ENCODE measurements at places on chromosomes 5 and 9. TPM values are rescaled to one million over a fixed set of nuclear protein-coding genes. Genes with fewer than 3 reads are reported as not detected.

DNA sequence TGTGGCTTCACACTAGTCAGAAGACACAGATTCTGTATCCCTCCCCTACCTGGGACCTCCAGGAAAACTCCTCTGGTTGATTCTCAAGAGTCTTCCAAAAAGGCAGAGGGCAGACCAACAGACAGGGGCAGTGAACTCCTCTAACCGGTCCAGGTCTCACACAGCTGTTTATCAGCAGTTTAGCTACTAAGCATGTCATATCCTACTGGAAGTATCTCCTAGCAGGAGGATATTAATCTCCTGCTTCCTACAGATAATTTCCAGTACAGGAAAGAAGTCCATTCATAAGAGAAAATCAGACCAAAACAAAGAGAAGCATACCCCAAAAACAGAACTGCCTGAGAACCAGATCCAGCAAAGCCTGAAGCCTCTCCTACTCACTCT is 64.3 kb downstream of the DTWD2 start:
- H3K4me1 ChIP-seq, result peaks cover under 1% of the 10 kb centered on the region
- H3K36me3 ChIP-seq, result peaks cover 74% of the 10 kb centered on the region
- H3K4me3 ChIP-seq, result no peak overlapping the region

- no peak for DNase-seq
- no peak overlapping the region for H3K4me3 ChIP-seq
- no peak overlapping the region for H3K27ac ChIP-seq
- H3K27me3 ChIP-seq, result no peaks in the 10 kb centered on the region
- H3K4me1 ChIP-seq, result no peaks in the 10 kb centered on the region
Measured at GRCh38 chr5:133895979-133896845, 72.2 kb downstream of the C5orf15 start.

- DNase-seq, result no peak
- no peak overlapping the region for H3K4me3 ChIP-seq
- H3K27ac ChIP-seq, result no peak overlapping the region
- H3K4me1 ChIP-seq, result no peaks in the 10 kb centered on the region
- H3K27me3 ChIP-seq, result peaks cover 30% of the 10 kb centered on the region
Measured at GRCh38 chr5:169286572-169287300, 14.2 kb downstream of the SLIT3 start.

- H3K36me3 ChIP-seq, result no peaks in the 10 kb centered on the region
- no peak overlapping the region for H3K4me3 ChIP-seq
- DNase-seq, result no peak
- no peaks in the 10 kb centered on the region for H3K4me1 ChIP-seq
Measured at GRCh38 chr5:6494939-6495338, 46.3 kb downstream of the UBE2QL1 start.

- DNase-seq, result no peak
- no peak overlapping the region for H3K4me3 ChIP-seq
- no peaks in the 10 kb centered on the region for H3K4me1 ChIP-seq
- H3K36me3 ChIP-seq, result no peaks in the 10 kb centered on the region
- no peaks in the 10 kb centered on the region for H3K27me3 ChIP-seq
Measured at GRCh38 chr5:64518793-64519192, 13.0 kb downstream of the RGS7BP start.

The STPG3 gene
- not detected for total RNA-seq
